Posterior vena cava (tissue), 2 donors: ENCODE measurements at places on chromosomes 5 and 9. TPM values are rescaled to one million over a fixed set of nuclear protein-coding genes. Genes with fewer than 3 reads are reported as not detected.

- no peak for DNase-seq
Measured at GRCh38 chr5:69024241-69024651, 69.6 kb upstream of the SLC30A5 start.

DNA sequence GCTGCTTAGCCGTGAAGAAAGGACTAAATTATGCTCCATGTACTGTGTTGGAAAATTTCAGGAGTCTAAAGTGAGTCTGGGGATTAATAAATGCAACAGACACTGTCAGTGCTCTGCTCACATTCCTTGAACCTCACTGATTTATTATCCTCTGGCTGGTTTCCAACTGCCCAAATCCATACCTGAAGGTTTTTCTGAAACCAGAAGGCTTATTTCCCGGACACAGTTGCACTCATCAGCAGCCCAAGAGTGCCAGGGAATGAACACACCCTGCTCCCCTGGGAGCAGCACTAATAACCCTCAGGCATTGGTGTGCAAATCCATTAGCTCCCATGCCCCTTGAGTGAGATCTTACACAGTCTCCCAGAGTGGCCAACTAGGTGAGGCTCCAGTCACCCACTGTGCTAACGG is 38.7 kb downstream of the F2R start:
- DNase-seq = no peak

- no peak for DNase-seq
Measured at GRCh38 chr5:129382921-129383672, 77.0 kb upstream of the ADAMTS19 start.

GRCh38 chr9:109886617-109887016 is 106.6 kb downstream of the PALM2AKAP2 start:
- DNase-seq = no peak

DNA sequence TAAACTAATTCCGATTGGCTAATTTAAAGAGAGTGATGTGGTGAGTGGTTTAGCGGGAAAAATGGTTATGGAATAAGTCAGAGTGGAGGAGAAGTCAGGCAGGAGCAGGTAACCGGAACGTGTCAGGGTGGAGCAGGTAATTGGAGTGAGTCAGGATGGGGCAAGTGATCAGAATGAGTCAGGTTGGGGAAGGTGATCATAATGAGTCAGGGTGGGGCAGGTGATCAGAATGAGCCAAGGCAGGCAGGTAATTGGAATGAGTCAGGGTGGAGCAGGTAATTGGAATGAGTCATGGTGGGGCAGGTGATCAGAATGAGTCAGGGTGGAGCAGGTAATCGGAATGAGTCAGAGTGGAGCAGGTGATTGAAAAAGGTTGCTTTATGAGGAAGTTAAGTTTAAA is 101.4 kb downstream of the TMEM167A start:
- no peak for DNase-seq

- no peak for DNase-seq
Measured at GRCh38 chr5:16179936-16180788, 571 bp upstream of the MARCHF11 start.

- no peak for DNase-seq
Measured at GRCh38 chr9:134226221-134226930, 62.0 kb upstream of the RNU6ATAC start.

- DNase-seq = no peak
Measured at GRCh38 chr5:350355-350754, 28.8 kb downstream of the AHRR start.

DNA sequence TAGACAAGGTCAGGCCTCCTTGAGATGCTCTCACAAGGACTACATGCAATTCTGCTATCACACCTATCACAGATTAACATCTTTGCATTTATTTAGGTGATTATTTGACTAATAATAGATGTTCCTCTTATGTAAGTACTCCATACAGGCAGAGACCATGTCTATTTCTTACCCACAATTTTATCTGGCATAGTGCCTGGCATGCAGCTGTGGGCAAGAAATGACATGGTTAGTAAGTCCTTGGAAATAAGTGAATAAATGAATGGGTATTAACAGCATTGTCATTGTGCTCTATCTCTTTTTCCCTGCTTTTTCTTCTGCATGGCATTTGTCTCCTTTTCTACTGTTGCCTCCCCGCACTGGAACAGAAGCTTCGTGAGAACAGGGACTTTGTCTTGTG is 49.4 kb downstream of the SLC22A5 start:
- DNase-seq = no peak

DNA sequence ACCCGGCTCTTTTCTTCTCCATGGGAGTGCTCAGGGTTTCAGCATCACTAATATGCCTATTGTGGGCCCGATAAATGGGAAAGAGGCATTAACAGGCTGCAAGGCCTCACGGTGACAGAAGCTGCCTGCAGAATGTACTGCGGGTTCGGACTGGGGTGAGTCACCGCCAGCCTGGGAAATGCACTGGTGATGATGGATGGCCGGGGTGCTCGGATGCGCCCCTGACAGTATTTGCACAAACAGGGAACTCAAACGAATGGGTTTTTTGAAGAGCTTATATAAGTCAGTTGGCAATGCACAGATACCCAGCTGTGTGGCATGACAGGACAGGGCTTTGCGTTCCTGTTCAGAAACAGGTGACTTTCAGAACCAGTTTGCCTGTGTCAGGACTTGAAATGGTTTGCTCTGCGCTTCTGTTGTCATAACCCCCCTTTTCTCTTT is 42.0 kb upstream of the PITX1 start:
- peak; percentile 45 for DNase-seq

- DNase-seq = peak; percentile 81
Measured at GRCh38 chr9:83444110-83444509, 94.1 kb downstream of the FRMD3 start.

DNA sequence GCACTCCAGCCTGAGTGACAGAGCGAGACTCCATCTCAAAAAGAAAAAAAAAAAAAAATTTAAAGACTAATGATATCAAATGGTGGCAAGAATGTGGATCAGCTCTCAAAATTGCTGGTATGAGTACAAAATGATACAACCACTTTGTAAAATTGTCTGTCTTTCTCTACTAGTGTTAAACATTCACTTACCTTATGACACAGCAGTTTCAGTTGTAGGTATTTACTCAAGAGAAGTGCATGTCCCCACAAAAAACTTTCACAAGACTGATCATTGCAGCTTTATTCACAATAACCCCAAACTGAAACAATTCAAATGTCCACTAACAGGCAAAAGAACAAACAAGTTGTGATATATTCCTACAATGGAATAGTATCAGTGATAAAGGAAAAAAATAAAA is 14.7 kb upstream of the CETN3 start:
- DNase-seq = no peak

DNA sequence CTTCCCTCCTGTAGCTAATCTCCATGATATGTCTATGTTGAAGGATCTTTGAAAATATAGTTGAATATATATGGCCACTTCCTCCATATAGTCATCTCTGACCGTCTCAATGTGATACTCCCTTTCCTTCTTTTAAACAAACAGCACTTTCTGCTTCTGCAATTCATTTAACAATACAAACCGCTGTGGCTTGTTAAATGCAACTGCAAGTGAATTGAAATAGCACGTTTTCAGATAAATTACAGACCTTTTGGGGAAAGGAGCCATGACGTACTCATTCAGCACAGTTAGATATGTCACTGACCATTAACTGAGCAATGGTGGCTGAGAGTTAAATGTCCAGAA is 82.5 kb downstream of the FBXO38 start:
- no peak for DNase-seq

DNA sequence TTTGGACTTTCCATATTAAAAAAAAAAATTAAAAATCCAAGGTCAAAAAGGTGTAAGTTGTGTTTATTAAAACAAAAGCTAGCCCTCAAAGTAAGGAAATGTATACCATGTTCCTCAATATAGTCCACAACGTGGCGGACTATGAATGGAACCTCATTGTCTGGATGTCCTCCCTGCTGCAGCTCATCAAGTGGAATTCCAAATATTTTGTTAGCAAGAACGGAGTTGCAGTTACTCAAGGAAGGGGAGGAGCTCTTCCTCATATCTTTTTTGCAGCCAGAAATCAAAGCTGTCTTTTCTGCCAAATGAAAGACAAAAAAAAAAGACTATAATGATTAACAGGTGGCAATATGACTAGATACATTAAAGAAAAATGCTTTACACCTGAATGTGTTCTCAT is 14.0 kb downstream of the FAM13B start:
- no peak for DNase-seq

ARID3C gene
- not detected for total RNA-seq

OR4F3 gene
- total RNA-seq = not detected

TTC1 gene
- 41.9 TPM for total RNA-seq

OLFML2A gene
- total RNA-seq = 9.1 TPM

ADAMTS16 gene
- total RNA-seq = 0.05 TPM

TAF11L5 gene
- total RNA-seq = not detected

IFNA13 gene
- not detected for total RNA-seq

GCNT4 gene
- total RNA-seq = 3.0 TPM
